ENCODE measurements at places on chromosomes 3 and 15. TPM values are rescaled to one million over a fixed set of nuclear protein-coding genes. Genes with fewer than 3 reads are reported as not detected.

The CHRNB4 gene
- not detected for total RNA-seq

The LEKR1 gene
- total RNA-seq, result 0.32 TPM

DNA sequence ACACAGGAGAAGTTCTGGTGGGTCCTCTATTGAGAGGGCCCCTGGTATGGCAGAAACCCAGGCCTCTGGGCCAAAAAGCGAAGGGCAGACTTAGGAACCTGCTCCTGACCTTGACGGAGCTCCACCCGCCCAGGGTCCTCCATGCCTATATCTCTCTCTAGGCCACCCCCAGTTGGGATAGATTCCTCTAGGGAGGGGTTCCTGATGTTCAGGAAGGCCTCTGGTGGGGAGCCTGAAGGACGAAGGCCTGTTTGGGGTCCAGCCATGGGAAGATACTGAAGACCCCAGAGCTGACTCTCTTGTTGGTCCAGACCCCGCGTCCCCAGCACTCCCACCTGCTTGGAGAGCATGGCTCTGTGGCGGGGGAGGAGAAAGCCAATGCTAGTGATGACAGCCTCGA, 104.2 kb downstream of the CORO2B start:
- no peak for DNase-seq

The A4GNT gene
- total RNA-seq, result not detected

DNA sequence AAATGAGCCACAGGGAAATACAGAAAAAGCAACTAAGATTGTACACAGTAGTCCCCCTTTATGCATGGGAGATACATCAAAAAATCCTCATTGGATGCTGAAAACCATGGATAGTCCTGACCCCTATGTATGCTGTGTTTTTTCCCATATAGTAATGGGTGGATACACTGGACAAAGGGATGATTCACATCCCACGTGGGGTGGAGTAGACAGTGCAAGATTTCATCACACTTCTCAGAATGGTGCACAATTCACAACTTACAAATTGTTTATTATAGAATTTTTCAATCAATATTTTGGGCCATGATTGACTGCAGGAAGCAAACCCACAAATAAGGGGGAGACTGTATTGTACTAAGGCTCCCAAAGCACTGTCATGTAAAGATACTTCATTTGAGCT, 224.4 kb upstream of the STRIT1 start:
- DNase-seq, result no peak

DNA sequence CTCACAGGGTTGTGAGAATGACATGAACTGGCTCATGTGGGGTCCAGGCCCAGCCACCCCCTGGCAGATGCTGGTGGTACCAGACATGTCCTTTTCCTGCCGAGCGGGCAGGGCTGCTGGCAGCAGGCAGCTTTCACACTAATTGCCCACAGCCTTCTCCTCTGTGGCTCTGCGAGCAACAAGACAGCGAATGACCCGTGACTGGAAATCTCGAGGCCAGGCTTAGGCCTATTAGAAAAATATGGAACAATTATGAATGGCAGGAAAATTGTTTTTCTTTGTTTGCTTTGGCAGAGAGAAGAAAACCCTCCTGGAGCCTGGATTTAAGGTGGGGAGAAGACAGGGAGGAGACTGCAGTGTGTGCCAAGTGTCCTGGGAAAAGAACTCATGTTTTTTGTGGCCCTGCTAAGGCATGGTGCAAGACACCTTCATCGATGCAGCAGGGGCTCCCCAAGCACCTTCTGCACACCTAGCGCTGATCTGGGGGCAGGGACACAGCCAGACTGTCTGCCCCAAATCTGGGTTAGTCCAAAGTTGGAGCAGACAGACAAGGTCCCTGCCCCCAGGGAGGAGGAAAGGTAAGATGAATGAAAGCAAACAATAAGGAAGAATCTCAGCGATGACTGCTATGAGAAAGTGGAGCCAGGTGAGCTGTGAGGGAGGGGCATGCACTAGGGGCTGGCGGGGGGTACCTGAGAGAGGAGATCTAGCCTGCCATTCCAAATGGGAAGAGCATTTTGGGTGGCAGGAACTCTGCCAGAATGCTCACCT, 193.8 kb upstream of the TLE3 start:
- no peak for DNase-seq

The PRR20G gene
- not detected for total RNA-seq

The FANCD2OS gene
- not detected for total RNA-seq

GRCh38 chr3:129343643-129344360, 65.1 kb downstream of the HMCES start:
- DNase-seq, result no peak

- DNase-seq, result no peak
Observed at GRCh38 chr3:65597226-65597951, 441.3 kb downstream of the MAGI1 start.

DNA sequence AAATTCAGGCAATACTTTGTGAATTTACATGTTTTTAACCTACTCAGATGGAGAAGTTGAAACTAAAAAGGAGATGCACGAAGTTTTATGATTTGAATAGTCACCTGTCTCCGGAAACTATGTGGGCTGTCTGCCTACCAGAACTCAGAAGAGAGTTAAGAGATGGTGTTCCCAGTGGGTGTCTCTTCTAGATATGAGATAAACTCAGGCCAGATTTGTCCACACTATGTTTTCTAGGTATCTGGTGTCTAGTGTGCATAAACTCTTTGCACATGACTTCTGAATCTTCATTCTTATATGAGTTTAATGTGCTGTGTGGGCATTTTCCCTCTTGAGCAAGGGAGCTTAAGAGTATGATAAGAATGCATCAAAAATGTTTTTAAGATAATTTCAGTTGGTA, 222.8 kb downstream of the FOXP1 start:
- DNase-seq, result no peak

DNA sequence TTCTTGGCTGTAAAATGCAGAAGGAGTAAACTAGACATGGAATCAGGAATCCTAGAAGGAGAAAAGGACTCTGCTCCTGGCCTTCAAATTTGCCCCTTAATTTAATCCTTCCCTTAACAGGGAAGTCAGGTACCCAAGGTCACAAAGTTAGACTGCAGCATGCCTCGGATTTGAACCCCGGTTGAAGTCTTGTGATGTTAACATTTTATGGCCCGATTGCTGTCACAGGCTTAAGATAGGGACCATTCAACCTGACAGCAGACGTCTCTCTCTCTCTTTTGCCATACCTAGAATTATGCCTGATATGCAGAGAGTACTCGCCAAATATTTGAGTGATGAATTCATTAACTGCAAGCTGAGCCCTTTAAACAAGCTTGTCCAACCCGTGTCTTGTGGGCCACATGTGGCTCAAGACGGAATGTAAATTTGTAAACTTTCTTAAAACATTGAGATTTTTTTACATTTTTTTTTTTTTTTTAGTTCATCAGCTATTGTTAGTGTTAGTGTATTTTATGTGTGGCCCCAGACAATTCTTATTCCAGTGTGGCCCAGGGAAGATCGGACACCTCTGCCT, 217.2 kb downstream of the THSD4 start:
- DNase-seq, result no peak
